ENCODE measurements at places on chromosomes 1 and 21.

DNA sequence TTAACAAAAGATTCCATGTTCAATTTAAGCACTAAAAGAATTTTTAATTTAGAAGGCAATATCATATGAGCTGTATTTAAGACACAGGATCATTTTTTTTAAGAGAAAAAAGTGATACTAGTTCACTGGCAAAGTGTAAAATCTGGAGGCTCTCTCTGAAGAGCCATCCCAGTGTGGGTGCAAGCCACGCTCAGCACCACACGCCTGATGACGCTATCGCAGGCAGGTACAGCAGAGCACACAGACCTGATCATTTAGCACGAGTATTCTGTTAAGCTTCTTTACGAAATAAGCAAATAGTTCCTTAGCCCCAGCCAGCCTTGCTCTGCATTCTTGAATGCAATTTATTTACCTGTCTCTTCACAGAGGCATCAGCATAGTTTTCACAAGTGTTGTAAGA, 198.6 kb downstream of the SIPA1L2 start:
- DNase-seq: no peak

DNA sequence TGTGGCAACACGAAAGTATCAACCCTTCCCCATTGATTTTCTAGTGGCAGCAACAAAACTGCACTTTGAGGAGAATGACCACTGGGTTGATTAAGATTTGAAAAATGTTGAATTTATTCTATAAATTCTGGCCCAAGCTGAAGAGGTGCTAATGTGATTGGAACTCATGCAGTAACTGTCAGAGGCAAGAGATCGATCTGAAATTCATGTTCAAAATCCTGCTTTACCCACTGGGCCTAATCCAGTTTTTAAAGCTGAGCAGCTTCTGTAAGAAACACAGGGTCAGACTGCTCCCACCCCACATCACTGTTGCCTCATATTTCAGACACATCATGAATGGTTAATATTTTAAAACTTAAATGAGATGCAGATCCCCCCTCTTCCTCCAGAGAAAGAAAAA, 617.5 kb upstream of the BEND5 start:
- DNase-seq: no peak

GRCh38 chr1:38941527-38942019, at the start of gene RHBDL2:
RHBDL2 (minus strand) TSS chr1:38941830; CDS start chr1:38919212, 22,618 bp downstream.
- peak; percentile 83 for DNase-seq

DNA sequence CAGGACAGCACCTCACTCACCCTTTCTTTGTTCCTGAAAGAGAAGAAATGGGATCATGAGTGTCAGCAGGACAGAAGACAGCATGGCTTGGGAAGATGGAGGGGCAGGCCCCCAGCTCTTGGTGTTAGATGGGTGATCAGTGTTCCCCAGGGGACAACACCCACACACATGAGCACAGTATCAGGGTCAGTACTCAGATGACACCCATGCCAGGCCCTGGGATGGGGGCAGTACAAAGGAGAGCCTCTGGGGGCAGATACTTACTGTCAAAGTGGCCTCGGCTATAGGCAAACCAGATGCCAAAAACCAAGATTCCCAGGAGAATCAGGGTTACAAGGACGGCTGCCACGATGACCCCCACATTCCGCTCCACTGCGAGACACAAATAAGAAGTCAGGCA, 21.6 kb downstream of the F11R start:
- no peak for DNase-seq

DNA sequence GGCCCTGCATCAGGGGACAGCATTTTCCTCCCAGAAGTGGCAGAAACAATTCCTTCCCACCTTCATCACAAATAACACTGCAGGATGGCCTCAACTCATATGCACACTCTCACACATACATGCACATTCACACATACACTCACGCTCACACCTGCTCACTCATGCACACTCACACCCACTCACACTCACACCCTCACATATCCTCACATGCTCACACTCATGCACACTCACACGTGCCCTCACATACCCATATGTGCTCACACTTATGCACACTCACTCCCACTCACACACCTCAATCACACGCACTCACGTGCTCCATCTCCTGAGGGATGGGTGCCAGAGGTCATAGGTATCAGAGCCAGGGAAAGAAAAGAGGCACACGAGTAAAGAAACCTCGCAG, 77.1 kb downstream of the NFASC start:
- DNase-seq: no peak

DNA sequence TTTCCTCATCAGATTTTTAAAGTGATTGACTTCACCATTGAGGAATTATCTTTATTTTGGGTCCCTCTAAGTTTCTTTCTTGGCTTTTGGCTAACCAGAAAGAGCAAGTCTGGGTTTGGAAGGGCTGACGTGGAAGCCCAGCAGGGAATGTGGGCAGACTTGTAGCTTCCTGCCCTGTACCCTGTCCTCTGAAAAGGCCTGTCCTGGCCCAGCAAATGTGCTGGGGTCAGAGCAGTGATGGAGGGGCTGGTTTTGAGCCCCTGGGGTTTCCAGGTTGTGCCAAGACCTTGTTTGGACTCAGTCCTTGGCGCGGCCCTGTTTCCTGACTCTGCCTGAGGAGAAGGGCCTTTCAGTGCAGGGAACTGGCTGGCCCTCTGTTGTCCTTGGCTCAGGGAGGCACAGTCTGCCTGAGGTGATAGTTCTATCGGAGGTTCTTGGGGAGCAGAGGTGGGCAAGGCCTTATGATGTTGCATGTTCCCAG, 72.1 kb downstream of the UCK2 start:
- no peak for DNase-seq

GRCh38 chr1:79646880-79647279, 640.4 kb upstream of the ADGRL4 start:
- DNase-seq: no peak

GRCh38 chr1:197911111-197911856, 5.9 kb upstream of the LHX9 start:
- peak; percentile 44 for DNase-seq

- peak; percentile 76 for DNase-seq
Measured at GRCh38 chr1:53686091-53686964, 52.6 kb downstream of the GLIS1 start.

DNA sequence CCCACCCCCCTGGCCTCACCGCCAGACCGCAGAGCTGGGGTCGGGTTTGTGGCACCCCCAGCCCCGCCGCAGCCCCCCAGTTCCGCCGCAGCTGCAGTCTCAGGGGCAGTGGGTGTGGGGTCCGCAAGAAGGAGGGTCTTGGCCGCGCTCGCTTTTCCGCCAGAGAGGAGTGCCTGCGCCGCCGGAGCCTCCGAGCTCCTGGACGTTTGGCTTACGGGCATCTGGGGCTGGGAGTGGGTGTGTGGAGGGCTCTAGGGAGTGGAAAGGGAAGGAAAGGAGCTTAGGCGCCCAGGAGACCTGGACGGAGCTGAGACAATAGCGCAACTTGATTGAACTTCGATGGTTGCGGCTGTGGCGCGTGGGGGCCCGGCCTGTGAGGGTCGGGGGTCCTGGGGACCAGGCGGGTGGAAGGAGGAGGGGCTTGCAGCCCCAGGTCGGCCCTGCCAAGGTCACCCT, 88.8 kb upstream of the IPO9 start:
- no peak for DNase-seq

- DNase-seq: peak; percentile 52
Measured at GRCh38 chr21:14259747-14260146, 43.8 kb downstream of the RBM11 start.

DNA sequence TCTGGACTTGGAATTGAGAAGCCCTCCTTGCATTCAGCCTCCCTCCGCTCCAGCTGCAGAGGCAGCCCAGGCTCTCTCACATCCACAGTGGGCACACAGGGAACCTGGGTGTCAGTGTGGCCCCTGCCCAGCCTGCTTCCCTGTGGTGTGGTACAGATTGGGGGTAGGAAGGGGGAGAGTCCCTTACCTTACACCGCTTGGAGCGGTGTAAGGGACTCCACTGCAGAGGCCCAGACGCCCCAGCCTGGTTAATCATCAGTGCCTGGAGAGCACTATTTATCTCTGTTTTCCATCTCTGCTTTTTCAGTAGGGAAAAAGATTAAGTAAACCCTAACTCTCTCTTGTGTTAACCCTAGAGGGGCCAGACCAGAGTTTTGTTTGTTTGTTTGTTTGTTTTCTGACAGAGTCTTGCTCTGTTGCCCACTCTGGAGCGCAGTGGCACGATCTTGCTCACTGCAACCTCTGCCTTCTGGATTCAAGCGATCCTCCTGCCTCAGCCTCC, 803 bp upstream of the RHBG start:
- no peak for DNase-seq

DNA sequence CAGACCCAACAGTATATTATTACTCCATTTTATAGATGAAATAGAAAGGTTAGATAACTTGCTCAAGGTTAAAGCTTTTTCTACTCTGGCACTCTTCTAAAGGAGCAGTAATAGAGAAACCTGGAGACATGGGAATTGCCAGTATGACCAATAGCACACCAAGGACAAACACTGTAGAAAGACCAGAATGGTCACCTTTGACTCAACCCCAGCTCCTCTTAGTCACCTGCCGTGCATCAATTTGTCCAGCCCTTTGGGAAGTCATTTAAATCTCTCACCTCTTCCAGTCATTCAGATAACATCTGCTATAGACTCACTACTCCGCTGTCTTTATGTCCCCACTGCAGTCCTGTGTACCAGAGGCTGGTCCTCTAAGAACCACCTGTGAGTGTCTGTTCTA, 23.9 kb upstream of the SLC44A3 start:
- peak; percentile 31 for DNase-seq

Measured in M059J (cell line).